ENCODE measurements at places on chromosomes 5 and 9.
A peak's percentile ranks its signal among the peaks of the same experiment; 100 is the strongest.

- DNase-seq: no peak
Measured at GRCh38 chr9:29209748-29210291, 1636.5 kb upstream of the C9orf72 start.

GRCh38 chr9:119003201-119003611 is 366.0 kb downstream of the BRINP1 start:
- no peak for DNase-seq

DNA sequence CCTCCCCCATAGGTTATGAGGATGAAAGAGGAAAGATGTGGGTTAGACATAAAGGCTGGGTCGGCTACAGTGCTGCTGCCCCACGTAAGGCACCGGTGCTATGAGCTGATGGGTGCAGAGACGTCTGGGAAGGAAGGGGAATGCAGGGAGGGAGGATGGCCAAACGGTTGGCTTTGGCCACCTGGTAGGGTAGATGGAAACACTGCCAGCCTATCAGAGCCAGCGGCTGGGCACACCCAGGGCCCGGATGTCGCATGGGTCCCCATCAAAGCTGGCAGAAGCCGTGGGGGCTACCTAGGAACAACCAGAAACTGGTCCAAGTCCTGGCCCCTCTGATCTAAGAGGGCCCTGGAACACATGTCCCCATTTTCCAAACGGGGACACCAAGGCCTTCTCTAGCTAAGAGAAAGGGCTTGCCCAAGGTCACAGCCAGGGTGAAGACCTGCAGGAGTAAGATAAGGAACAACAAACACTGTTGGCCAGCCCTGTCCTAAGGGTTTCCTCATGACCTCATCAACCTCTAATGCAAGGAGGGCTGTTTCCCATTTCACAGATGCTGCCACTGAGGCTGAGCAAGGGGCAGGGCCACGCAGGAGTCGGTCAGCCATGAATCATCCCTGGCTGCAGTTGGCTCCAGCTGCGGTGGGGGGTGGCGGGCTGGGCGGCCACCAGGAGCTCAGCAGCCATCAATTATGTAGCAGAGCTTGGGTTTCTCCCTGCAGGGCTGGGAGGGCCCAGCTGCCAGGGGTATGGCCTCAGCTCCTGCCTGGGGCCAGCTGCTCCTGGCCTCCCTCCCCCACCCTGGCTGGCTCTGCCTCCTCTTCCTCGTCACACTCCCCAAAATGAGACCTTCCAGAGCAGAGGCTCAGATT is 4.9 kb downstream of the SH3GLB2 start:
- peak; percentile 66 for DNase-seq

DNA sequence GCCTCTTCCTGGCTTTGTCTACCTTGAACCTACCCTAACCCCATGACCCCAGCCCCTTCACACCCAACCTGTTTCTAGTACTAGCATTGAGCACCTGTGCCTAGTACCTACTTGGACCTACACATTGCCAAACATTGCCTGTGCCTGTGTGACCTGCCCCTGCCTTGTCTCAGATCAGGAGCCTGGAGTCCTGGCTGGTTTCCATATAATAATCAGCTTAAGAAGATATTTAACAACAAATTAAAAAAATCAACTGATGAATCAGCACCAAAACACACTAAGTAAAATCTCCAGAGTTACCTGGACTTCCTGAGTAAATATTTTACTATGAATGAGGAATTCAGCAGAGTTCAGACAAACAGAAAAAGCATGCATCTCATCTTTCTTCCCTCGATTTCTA is 17.7 kb downstream of the LPAR1 start:
- no peak for DNase-seq
